ENCODE measurements at places on chromosomes 11 and 22.

GRCh38 chr22:38239101-38239761 is 33.6 kb downstream of the TMEM184B start:
- no peak for DNase-seq

- no peak for DNase-seq
Observed at GRCh38 chr11:22869325-22869724, 9.1 kb upstream of the CCDC179 start.

- no peak for DNase-seq
Observed at GRCh38 chr11:64037027-64037634, 1.4 kb downstream of the FLRT1 start.

GRCh38 chr22:32728291-32728690 is 73.2 kb upstream of the TIMP3 start:
- no peak for DNase-seq

DNA sequence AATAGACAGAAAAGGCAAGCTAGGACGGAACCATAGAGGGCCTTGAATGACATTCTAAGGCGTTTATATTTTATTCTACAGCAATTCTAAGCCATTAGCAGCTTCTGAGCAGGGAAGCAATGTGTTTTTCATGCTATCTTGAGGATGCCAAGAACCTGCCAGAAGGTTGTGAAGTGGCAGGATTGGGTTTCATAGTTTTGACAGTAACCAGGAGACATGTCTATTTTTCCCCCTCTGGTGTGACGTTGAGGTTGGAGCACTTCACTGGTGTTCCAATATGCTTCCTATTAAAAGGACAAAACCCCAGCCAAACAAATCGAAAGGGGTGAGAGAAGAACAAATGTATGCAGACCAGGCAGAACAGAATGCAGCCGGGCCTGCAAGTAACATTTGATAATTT is 148.2 kb downstream of the SPATA19 start:
- DNase-seq, result no peak

- no peak for DNase-seq
Observed at GRCh38 chr11:94557992-94558391, 9.2 kb upstream of the PIWIL4 start.

DNA sequence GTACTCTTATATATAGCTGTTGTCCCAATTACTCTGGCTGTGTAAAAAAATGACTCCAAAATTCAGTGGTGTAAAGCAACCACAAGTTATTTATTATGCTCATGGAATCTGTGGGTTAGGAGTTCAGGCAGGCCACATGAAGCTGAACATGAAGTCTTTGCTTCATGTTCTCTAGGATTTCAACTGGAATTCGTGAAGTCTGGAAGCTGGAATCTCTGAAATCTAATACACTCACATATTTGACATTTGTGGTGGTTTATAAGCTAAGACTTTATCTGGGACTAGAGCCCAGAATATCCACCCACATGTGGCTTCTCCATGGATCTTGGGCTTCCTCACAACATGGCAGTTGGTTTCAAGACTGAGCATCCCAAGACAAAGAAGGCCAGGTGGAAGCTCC is 430.6 kb downstream of the MIAT start:
- DNase-seq, result no peak

DNA sequence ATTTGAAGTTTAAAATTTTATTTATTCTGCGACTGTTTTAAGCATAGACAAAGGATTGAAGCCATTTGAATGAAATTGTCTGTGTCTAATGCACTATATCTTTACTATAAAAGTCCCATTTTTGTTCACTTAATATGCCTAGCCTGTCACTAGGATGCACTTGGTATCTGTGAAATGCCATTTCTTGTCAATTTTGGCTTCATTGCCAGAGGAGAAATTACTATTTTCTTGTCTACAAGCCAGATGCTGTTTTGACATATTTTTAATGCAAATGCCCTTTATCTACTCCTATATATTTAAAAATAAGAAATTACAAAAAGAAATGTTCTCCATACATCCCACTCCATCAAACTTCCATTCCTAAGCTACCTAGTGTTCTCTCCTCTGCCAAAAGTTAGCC is 1704.5 kb upstream of the RAG2 start:
- no peak for DNase-seq

DNA sequence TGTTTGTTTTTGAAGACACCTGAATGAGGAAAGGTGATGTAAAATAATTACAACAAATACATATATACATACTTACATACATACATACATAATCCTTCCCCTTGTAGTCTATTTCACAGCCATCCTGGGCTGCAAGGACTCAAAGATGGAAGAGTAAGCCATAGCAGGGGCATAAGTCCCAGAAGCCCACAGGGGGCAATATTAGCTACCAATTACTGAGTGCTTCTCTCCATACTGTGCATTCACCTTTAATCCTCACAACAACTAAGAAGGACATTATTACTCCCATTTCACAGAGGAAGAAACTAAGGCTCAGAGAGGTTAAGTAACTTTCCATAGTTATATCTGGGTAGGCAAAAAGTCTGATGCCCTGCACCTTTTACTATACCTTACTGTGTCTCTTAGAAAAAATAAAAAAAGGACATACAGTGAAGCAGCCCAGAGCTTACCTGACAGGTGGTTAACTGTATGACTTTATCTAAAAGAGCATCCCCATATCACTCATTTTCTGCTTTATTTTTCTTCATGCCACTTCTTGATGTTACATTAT is 2.7 kb downstream of the SERGEF start:
- no peak for DNase-seq

DNA sequence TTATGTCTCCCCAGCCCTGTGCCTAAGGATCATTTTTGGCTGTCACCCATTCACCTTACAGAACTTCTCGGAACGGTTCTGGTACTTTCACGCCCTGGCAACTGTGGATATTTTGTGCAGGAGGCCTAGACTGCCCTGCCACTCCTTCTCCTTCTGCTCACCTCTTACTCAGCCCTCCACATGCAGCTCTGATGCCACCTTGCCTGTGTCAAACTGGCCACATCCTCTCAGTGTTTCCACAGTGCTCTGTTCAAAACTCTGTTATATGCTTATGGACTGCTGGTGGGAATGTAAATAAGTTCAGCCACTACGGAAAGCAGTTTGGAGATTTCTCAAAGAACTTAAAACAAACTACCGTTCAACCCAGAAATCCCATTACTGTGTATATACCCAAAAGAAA is 100.8 kb upstream of the MTMR2 start:
- DNase-seq, result no peak

- DNase-seq, result no peak
Observed at GRCh38 chr22:29690476-29690875, 29.3 kb upstream of the CABP7 start.

- no peak for DNase-seq
Observed at GRCh38 chr11:94786264-94787126, 18.3 kb downstream of the AMOTL1 start.
